Activated T-helper 1 cell treated with anti-CD3 and anti-CD28 coated beads, Interleukin-2, amount 50 U/mL, for 16 hours (primary cell): ENCODE measurements at places on chromosomes 2 and 18.

DNA sequence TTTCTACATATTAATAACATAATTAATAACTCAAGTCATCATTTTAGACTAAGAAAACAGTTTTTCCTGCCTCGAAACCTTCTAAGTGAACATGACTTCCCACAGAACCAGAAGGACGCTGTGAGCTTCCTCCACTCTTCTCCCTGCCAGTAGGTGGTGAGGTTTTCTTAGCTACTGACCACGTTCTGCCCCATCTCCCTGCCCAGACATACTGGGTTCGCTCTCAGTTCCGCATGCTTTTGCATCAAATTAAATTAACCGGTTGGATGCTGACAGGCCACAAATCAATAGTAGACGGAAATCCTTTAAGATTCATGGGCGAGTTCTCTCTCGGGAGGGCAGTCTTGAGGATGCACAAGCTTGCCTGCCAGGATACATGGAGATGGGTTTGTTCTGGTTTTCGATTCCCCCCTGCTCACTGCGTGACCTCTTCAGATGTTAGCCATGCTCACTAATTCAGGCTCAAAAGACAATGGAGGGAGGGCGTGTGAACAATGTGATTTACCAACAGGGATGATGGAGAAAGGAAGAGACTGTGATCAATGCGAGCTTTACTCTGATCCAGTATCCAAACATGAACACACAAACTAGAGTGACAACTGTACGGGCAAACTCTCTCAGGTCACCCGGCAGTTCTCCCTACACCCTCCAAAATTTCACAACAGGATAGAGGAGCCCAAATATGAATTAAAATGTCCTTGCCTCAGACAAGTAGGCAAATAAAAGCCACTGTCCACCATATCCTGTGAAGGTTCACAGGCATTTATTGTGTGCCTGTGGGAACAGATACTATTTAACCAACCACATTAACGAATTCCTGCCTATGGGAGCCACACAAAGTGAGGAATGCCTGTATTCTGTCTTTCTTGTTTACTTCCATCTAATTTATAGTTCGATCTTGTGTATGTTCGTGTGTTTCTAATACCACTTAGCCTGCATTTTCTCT is 375.7 kb downstream of the EIPR1 start:
- DNase-seq = no peak

GRCh38 chr2:34998741-34999140 is 1356.8 kb upstream of the CRIM1 start:
- DNase-seq = no peak

DNA sequence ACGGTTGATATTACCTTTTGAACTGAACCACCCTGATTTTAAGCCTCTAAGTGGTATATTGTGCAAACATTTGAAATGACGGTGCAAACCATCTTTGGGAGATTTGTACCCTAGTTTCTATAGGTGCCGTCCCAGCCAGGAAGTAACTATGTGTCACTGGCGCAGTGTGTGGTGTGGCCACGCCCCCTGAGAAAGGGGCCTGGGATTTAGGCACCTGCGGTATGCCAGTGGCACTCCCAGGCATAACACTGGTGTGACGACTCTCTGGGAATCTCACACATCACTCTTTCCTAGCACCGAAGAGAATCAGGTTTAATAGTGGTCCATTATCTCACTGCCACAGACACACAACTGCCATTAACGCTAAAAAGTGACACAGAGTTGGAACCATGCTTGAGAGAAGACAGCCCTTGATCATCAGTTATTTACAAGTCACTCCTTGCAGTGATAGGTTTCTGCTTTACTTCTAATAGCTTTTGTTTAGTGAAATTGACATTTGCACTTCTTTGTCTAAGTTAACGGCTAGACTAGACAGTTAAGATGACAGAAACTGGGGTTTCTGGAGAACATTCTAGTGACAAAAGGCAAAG is 11.1 kb downstream of the AQP4 start:
- DNase-seq = no peak

DNA sequence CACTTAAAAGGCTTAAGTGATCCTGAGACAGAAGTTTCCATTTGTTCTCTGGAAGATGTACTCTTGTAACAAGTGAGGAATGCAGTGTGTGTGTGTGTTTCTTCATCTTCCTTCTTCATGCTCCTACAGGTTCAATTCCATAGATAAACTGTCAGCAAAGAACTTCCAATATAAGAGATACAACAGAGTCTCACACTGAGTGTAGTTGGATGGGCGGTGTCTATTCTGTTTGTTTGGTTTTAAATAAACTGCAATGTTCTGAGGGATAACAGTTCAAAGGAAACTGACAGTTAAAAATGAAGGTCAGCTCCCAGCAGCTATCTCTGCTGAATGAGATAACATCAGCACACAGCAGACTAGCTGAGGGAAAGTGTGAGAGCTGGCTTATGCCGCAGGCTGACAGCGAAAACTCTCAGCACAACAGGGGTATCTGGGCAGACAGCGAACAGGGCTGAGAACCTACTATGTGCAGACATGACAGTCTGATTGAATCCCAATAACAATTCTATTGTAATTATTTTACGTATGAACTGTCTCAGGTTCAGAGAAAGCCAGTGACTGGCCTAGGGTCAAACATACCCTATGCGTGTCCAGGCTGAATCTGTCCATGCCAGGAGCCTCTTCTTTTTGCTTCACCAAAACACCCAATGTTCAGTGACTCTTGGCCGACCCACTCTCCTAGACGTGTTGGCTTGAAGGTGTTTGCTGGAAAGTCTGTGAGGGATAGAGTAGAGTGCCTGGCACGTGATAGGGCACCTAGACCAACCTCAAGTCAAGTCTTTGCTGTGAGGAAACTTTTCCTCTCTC is 201.9 kb upstream of the TRIB2 start:
- no peak for DNase-seq

- DNase-seq = no peak
These were observed 50.2 kb downstream of the CABYR start for GRCh38 chr18:24189007-24189528.

- DNase-seq = no peak
These were observed 353.1 kb upstream of the FANCL start for GRCh38 chr2:58594175-58594574.

DNA sequence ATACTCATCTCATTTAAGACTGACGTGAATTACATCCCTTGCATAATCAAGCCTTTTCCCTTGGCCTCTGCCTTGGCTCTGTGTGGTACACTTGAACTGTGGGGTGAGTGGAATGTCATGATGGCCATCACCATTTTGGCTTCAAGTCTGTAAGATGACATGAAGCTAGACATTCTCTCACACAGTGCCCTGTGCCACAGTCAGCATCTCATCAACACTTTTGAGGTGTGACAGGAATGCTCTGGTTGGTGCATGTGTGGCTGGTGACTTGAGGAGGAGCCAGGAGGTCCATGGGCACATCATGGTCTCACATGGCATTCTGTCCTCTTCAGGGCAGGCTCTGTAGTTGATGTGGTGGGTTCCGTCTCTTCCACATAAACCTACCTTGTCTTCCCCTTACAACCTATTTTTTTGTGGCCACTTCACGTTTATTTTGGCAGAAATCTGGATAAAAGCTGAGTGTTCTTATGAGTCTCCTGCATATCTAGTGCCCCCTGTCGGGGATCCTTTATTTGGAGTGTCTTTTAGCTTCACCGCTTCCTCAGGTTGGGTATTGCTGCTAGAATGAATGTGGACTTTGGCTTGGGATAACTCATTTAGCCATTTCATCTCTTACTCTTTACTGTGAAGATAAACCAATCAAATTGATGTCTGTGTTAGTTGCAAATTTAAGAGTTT is 28.1 kb downstream of the MAP4K4 start:
- no peak for DNase-seq

- no peak for DNase-seq
These were observed 9.8 kb downstream of the GEN1 start for GRCh38 chr2:17763641-17764333.

DNA sequence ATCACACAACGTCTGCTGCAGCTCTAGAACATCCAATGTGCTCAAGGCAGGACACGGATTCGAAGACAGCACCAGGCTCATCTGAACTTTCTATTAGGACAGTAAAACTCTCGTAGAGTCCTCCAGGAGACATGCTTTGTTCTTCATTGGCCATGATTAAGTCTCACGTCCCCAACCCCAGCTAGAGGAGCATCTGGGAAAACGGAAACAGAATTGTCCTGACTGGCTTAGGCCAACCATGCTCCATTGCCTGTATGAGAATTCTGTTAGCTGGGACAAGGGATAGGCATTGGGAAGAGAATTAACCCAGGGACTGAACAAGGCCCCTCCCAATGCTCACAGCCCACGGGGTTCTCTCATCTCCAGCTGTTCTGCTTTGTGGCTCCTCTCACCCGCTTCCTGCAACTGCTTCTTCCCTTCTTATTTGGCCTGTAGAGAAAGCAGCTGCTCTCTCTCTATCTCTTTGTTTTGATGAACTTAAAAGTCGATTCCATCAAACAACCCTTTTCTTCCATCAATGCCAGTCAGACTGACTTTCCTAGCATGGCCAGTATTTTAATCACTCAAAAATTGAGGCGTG is 75.6 kb downstream of the C1QL2 start:
- no peak for DNase-seq

DNA sequence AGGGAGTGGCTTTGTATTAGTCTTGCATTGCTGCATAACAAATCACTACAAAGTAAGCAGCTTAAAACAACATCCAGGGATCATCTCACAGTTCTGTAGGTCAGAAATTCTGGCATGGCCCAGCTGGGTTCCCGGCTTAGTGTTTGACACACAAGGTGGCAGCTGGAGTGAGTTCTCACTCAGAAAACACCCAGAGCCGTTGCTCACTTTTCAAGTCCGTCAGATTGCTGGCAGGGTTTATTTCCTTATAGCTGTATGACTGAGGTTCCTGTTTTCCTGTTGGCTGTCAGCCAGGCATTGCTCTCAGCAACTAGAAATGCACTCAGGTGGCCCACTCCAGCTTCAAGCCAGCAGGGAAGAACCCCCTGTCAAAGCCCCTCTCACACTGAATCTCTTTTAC is 324.1 kb downstream of the CCDC178 start:
- no peak for DNase-seq

- no peak for DNase-seq
These were observed 69.0 kb downstream of the RRM2 start for GRCh38 chr2:10191554-10191953.

- no peak for DNase-seq
These were observed 891.6 kb upstream of the CRIM1 start for GRCh38 chr2:35463805-35464596.

- DNase-seq = no peak
These were observed 27.2 kb downstream of the CCDC138 start for GRCh38 chr2:108813732-108814131.

DNA sequence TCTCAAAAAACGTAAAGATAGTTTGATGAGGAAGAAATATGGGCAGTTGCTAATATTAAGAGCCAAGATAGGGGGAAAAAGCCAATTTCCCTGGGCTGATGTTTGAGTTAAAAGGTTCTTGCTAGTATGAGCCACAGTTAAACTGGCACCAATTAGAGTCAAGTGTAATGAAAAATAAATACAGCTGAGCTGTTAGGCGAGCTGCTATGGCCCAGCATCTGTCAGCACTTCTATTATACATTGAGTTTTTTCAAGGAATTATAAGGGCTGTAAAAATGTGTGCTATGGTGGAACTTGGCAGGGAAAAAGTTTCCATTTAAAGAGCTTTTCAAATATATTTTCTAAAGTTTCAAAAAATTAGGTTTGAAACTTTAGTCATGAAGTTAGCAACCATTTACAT is 279.6 kb downstream of the CYRIA start:
- DNase-seq = no peak

DNA sequence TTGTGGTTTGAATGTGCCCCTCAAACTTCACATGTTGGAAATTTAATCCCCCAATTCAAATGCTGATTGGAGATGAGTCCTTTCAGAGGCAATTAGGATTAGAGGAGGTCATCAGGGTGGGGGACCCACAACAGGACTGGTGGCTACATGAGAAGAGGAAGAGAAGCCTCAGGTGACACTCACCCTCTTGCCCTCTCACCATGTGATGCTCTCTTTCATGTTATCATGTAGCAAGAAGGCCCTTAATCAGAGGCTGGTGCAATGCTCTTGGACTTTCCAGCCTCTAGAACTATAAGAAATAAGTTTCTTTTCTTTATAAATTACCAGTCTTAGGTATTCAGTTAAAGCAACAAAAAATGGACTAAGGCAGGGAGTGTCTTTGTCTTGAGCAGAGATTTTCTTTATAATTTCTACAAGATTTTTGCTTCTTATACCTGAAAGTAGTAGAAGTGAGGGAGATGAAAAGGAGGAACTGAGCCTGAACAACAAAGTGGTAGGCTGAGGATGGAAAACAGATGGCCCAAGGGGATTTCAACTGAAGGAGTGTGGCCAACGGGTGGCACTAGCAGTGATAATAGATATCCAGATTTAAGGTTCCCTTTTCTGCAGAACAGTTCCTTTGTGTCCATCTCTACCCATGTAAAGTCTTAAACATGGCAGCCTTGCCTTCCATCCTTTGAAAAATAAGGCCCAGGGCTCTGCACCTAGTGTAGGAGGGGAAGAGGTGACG is 49.2 kb upstream of the TGIF1 start:
- no peak for DNase-seq

- no peak for DNase-seq
These were observed 42.7 kb upstream of the ALK start for GRCh38 chr2:29963972-29964570.

- no peak for DNase-seq
These were observed 24.1 kb downstream of the DCDC2C start for GRCh38 chr2:3727397-3728045.

DNA sequence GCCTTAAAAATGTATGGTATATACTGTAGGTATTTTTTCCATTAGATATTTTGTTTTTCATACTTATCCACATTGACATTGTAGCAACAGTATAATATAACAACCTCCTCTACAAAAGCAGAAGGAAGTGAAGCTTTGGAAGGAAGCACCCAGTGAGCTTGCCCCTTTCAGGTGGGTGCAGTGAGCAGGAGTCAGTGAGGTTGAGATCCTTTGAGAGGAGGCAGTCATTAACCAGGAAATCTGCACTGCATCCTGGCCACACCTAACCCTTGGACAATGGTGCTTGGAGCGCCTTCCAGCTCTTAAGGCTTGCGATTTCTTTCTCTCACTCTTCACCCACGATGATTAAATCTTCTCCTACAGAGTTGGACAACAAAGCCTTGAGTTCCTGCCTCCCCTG is 13.9 kb downstream of the IL37 start:
- DNase-seq = no peak

GRCh38 chr2:3745920-3746319 is 42.5 kb downstream of the DCDC2C start:
- no peak for DNase-seq

DNA sequence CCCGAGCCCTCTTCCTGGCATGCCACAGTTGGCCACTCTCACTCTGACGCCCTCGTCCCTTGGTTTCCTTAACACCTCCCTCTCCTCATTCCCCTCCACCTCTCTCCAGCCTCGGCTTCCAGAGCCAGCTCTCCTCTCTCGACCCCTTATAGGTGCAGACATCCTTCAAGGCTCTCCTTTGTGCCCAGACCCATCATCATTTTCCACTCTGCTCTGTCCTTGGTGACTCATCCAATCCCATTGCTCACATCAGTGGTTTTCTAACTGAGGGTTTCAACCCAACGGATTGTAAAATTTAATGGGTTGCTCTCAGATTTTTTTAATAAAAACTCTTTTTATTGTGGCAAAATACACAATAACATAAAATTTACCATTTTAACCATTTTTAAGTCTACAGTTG is 6.2 kb downstream of the ST8SIA5 start:
- DNase-seq = no peak
